Dermis blood vessel endothelial cell (primary cell): ENCODE measurements at places on chromosomes 1 and 21.
A peak's percentile ranks its signal among the peaks of the same experiment; 100 is the strongest.

DNA sequence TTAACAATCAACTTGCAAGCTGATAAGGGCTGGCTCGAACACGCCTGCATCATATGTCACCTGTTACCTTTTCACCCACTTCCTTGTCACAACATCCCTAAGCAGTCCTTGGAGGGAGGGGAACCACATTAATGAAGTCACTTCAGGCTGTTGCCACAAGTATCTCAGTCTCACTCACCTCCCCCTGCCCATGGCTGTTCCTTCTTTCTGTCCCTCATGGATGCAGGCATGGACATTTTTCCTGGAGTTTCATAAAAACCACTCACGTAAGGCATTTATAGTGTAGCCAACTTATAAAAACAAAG is 76.8 kb upstream of the ANGPTL1 start:
- no peak for DNase-seq

GRCh38 chr1:218080863-218081262 is 204.2 kb upstream of the RRP15 start:
- no peak for DNase-seq

DNA sequence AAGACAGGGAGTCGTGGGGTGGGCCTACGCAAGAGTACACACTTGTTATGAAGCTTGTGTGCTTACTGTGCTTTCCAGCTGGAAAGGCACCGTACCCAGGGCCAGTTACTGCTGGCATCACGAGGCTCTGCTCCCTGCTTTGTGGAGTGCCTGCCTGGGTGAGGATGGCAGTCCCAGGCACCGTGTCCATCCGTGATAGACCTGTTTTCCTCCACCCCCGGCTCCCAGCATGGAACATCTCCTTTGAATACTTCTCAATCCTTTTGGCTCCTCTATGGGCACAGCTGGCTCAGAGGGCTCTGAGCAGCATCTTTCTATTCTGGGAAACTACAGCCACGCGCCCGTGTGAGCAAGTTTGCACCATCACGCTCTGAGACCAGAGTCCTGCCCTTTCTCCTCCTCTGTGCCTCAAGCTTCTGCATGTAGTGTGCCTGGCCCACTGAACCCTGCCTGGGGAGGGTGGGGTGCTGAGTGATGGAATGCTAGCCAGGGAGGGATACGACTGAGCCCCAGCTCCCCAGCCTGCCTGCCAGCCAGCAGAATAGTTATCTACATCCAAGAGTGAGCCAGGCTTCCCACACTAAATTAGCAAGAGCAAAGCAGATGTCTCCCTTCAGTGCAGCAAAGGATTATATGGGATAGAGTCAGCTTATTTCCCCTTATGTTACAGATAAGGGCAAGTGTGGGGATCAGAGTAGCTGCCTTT is 7.1 kb upstream of the TNR start:
- no peak for DNase-seq

GRCh38 chr1:21671915-21672314 is 2.8 kb upstream of the RAP1GAP start:
- DNase-seq: no peak

DNA sequence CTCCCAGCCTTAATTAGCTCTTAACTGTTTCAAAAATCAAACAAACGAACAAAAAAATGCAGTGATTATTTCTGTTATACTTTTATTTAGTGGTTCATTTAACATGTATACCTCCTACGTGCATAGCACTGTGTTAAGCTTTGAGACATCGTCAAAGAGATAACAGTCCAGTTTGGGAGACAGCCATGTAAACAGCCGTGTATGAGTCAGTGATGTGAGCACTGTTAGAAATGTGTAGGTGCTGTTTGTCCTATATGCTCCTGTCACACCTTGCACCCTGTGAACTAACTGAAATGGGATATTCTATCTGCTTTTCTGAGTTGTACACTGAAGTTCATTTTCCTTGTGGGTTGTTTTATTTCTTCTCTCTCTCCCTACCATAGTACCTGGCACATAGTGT is 109.7 kb upstream of the CACYBP start:
- no peak for DNase-seq

- no peak for DNase-seq
Observed at GRCh38 chr1:2290171-2290578, 62.1 kb downstream of the SKI start.

- DNase-seq: no peak
Observed at GRCh38 chr1:100575406-100575805, 37.5 kb downstream of the GPR88 start.

DNA sequence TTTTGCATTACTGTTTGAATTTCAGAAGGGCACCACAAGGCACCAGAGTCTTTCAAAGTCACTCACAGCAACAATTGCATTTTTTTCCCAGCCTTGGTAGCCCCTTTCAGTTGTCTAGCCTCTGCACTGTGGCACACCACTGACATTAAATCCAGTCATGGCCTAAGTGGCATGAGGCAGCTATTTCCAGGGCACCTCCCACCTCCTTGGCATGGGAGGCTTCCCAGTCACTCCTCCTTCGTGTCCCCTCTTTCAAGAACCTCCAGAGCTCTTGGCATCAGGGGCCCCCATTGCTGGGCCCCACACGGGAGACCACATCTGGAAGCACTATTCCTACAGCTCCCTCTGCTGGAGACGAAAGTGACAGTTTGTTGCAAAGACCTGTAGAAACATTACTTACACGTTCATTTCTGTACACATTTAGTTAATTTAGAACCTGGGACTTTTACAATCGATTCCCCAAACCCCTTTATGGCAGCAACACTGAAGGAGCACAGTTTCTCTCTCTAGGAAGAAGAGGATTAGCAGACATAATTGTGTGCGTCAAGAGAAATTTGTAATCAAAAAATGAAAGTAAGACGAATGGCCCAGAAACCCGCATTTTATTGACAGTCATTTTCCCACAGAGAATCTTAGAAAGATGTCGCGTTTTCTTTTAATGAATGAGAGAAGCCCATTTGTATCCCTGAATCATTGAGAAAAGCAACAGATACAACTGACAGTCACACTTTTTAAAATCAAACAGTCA is 5.7 kb upstream of the CHD5 start:
- peak; percentile 65 for DNase-seq

DNA sequence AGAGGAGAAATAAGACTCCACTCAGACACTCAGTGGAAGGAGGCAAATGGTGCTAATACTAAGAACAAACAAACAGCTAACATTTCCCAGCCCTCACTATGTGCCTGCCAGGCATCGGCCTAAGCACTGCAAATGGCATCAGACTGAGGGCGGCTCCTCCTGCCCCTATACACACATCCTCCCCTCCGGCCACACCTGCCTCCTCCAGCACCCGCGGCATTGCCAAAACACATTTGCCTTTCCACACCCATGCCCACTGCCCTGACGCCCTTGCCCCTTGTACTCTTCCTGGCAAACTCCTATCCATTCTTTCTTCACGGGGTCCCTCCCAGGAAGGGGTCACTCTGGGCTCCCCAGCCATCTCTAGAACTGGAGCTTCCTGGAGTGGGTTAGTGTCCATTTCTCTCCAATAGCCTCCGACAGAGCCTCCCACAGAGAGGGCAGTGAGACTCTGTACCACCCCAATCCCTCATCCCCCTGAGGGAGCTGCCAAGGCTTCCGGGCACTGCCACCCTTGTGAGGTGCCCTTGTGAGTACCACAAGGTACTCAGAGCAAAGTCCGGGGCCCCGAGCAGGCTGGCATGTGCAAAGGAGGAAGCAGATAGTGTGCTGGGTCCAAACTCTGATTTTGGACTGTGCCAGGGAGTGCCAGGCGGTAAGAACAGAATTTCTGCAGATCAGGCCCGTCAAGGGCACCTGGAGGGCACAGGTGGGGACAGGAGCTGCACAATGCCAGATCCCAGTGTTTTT is 959 bp downstream of the AKR7A3 start:
- DNase-seq: no peak

GRCh38 chr1:155120253-155120652 is 7.4 kb upstream of the EFNA1 start:
- no peak for DNase-seq

- DNase-seq: no peak
Observed at GRCh38 chr1:232274236-232274855, 355.6 kb downstream of the SIPA1L2 start.

- DNase-seq: peak; percentile 67
Observed at GRCh38 chr21:17512253-17513213, at the start of gene CXADR. TSS of gene CXADR (plus strand) at chr21:17513043. CDS start at chr21:17513130, 87 bp downstream.

DNA sequence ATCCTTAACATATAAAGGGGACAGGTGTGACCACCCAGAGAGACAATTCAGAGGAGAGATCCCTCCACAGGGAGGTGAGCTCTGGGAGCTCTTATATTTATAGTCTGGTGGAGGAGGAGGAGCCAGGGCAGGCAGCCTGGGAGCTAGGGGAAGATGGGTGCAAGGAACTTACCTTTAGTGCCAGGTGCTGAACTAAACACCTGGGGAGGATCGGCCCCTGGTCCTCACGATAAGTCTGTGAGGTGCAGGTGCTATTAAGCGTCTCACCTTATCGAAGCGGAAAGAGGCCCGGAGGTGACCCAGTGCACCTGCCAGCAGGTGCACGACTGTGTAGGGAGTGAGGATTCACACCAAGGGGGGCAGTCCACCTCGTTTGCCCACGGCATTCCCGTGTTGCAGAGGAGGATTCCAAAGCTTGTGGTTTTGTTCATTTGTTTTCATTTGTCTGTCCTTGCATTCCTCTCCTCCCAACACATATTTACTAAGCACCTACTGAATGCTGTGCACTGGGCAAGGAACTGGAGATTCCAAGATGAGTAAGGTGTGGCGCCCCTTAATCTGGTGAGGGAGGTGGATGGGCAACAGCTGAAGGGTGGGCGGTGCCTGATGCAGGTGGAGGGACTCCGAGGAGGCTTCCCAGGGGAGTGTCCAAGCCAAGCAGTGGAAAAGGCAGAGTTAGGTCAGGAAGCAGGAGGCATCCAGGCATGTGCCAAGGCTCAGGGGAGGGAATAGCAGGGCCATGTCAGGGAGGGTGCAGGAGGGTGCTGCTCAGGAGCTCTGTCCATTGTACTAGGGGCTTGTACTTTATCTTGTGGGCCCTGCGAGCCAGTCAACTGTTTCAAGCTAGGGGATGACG is 11.5 kb downstream of the ARHGEF10L start:
- DNase-seq: no peak

GRCh38 chr1:25562101-25562927 is 18.9 kb downstream of the LDLRAP1 start:
- no peak for DNase-seq

GRCh38 chr1:214282630-214283242 is 1.8 kb downstream of the SMYD2 start:
- DNase-seq: no peak

- peak; percentile 55 for DNase-seq
Observed at GRCh38 chr21:44982558-44983250, 42.9 kb downstream of the SLX9 start.

- no peak for DNase-seq
Observed at GRCh38 chr1:113507552-113508214, 117.4 kb downstream of the MAGI3 start.

- DNase-seq: no peak
Observed at GRCh38 chr21:36027347-36027746, 33.0 kb downstream of the SETD4 start.

- no peak for DNase-seq
Observed at GRCh38 chr1:14726606-14727005, 128.1 kb downstream of the KAZN start.

- DNase-seq: no peak
Observed at GRCh38 chr1:119332622-119333021, 36.0 kb upstream of the HAO2 start.

GRCh38 chr1:226979115-226979516 is 39.0 kb downstream of the COQ8A start:
- DNase-seq: no peak

- no peak for DNase-seq
Observed at GRCh38 chr1:12039164-12039525, 19.8 kb downstream of the MIIP start.

GRCh38 chr1:84164567-84165021 is 20.5 kb downstream of the PRKACB start:
- no peak for DNase-seq

- peak; percentile 11 for DNase-seq
Observed at GRCh38 chr1:109396871-109397580, 692 bp downstream of the SORT1 start.

DNA sequence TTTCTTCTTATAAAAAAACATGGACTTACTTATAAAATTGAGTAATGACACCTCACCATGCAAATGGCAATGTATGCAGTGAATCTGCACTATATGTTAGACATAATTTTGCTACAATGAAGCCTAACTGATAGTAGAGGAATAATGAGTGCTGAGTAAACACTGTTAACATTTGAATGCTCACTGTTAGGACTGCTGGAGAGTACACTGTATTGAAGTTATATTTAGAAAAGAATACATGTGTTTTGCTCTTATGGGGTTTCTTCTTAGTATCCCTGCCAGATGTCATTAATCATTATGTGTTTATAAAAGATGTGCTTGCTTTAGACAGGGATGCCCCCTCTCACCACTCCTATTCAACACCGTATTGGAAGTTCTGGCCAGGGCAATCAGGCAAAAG is 111.1 kb upstream of the ZP4 start:
- no peak for DNase-seq

- DNase-seq: no peak
Observed at GRCh38 chr1:174785510-174785909, 214.2 kb upstream of the CACYBP start.

DNA sequence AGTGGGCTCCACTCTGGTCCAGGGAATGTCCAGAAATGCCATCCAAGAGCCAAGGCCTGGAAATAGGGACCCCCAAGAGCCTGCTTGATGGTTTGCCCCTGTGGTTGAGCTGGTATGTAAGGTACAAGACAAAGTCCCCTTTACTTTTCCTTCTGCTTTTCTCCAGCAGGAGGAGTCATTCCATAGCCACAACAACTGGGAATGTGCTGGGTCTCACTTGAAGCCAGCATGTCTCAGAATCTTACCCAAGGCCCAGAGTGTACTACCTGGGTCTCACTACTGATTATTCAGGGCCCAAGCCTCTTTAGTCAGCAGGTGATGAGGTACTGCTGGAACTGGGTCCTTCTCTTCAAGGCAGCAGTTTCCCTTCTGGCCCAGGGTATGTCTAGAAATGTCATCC is 62.1 kb upstream of the CD55 start:
- peak; percentile 83 for DNase-seq
